T follicular helper cell (primary cell): ENCODE measurements at places on chromosomes 1 and 21.

DNA sequence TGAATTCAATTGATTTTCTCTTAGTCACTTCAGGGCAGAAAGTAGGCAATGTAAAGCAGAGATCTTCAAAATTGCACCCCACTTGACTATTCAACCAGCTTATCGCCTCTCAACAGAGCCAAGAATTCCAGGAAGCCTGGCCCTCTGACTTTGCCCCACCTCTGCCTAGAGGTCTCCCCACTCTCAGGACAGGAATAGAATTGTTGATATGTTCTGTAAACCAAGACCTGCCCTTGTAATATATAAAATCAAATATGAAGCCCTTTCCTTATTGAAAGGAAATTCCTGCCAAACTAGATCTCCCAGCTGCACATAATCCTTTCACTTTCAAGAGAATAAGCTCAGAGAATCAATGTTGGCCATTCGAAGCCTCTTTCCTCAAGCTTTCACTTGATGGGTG, 116.1 kb upstream of the DPT start:
- no peak for DNase-seq

DNA sequence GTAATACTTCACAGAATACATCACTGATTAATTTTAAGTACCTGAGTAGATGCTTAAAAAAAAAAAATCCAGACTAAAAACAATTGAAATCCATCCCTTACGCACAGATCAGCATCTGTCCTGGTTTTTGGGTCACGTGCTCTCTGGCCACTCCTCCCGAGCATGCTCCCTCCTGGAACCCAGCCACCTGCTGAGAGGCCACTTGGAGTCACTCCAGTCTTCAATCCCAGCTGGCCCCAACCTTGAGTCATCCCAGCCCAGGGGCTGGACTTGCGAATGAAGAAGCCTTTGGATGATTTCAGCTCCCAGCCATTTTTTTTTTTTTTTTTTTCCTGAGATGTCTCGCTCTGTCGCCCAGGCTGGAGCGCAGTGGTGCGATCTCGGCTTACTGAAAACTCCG, 8.9 kb downstream of the MAP1LC3C start:
- DNase-seq, result no peak

DNA sequence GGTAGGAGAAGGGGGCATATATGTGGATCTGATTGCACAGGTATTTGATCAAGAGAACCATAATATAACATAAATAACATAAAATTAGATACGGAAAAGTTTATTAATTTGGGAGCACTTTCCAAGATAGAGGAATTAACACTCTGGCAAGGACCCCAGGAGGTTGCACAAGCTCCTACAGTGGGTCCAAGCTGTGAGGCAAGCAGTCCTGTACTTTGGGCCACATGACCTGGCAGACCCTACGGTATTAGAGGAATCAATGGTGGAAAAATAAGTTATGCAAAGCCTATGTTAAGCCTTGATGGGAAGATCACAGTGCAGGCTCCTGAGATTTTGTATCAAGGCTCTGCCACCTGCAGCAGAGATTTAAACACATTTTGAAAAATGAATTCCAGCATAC, 220.1 kb downstream of the COL24A1 start:
- no peak for DNase-seq

- no peak for DNase-seq
Measured at GRCh38 chr1:203124546-203125317, 2.8 kb upstream of the ADORA1 start.

DNA sequence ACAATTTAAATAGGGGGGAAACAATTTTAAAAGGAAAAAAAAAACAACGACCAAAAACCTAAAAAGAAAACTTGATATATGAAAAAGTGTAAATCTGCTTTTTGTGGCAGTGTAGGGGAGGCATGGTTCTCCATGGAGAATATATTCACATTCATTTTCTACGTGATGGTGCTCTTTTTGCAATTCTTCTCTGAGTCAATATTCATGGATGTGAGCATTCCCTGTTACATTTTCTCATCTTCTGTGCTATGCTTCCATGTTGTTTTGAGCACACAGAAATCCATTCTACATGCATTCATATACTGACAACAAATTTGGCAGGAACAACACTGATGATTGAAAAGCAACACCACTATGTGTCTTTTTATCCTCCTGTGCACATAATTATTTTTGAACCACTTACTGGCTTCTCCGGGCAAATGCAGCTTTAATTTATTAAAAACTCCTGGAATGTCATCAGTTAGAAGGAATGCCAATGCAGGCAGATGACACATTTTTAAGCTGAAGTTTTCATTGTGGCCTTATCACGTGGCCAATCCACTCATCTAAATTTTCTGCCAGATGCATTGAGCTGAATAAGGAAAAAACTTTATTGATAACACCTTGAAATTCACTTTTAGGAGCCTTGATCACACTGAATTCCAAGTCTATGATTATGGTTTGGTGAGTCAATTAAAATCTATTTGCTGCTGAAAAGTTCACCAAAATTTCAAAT, 590.6 kb downstream of the NUF2 start:
- DNase-seq, result no peak

DNA sequence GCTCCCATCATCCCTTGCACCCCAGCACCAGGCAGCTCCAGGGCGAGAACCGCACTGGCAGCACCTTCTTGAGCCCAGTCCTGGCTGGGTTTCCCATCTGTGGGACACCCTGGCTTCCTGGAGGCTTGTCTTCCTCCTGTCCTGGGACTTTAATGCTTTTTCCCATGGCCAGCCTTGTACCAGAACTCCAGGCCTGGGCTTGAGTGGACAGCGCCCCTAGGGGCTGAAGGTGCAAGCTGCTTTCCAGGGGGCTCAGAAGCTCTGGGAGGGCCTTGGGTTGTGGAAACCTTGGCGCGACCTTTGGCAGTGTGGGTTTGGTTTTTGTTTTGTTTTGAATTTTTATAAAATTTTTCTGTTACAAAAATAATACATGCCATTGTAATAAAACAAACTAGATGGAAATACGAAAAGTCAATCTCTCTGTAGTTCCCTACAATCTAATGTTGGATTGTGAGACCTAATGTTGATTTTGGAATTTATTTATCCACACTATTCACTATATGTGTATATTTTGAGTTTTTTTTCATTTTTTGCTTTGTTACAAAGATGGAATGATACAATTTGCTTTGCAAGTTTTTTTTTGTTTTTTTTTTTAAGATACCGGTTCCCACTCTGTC, 33.8 kb upstream of the RPL11 start:
- DNase-seq, result peak; percentile 14
